ENCODE measurements at places on chromosomes 12 and 14.
A peak's percentile ranks its signal among the peaks of the same experiment; 100 is the strongest.

- DNase-seq: no peak
Observed at GRCh38 chr12:45017916-45018315, 33.0 kb downstream of the DBX2 start.

GRCh38 chr12:45585522-45586230 is 143.8 kb upstream of the ARID2 start:
- no peak for DNase-seq

GRCh38 chr12:105220929-105221290 is 15.1 kb downstream of the APPL2 start:
- no peak for DNase-seq

GRCh38 chr12:1841586-1842182 is 21.3 kb downstream of the LRTM2 start:
- DNase-seq: no peak

DNA sequence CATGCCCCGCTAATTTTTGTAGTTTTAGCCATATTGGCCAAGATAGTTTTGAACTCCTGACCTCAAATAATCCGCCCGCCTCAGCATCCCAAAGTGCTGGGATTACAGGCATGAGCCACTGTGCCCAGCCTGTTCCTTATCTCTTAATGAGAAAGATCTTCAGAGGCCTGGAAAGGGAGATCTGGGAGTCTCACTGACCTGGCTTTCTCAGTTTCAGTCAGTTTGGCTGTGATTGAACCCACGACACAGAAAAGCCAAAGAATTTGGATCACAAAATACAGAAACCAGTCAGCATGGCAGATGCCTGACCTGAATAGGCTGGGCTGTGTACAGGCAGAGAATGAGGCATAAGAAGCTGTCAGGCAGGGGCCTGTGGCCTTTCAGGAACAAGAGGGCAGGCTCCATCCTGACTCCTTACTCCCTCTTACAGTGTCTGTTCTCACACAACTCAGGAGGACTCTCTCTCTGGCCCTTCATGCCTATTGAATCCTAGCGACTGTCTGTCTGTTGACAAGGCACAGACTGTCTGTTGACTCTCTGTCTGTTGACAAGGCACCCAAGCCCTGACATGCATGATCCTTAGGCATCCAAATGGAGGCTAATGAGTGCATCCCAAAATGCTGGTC is 366.5 kb upstream of the CCDC196 start:
- DNase-seq: no peak

GRCh38 chr12:88035271-88035906 is 6.2 kb upstream of the C12orf50 start:
- peak; percentile 88 for DNase-seq

- no peak for DNase-seq
Observed at GRCh38 chr12:91630083-91630482, 447.5 kb upstream of the DCN start.

DNA sequence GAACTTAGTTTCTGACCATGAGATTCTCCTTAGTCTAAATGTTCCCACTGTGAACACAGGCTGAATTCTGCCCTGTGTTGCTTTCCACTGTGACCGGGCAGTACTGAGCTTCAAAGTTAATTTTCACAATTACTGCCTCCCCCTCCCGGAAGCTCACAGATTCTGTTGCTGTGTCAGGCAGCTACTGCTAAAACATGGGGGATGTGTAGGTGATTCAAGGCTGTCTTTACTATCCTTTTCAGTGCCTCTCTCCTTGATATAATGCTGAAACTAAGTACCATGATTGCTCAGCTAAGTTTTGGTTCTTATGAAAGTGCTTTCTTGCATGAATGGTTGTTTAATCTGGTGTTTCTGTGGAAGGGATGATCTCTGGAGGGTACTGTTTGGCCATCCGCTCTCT is 428.3 kb upstream of the NOVA1 start:
- no peak for DNase-seq

- DNase-seq: no peak
Observed at GRCh38 chr12:111283966-111284365, 84.9 kb downstream of the PHETA1 start.

All from DND-41 (cell line).